ENCODE measurements at places on chromosomes 2 and 18. TPM values are rescaled to one million over a fixed set of nuclear protein-coding genes. Genes with fewer than 3 reads are reported as not detected.
A peak's percentile ranks its signal among the peaks of the same experiment; 100 is the strongest.

The SCYGR2 gene
- total RNA-seq, result not detected

The LIMS3 gene
- 0.23 TPM for total RNA-seq

The ALPI gene
- total RNA-seq, result not detected

The NT5C1B gene
- total RNA-seq, result not detected

The AMER3 gene
- not detected for total RNA-seq

The CD8A gene
- not detected for total RNA-seq

DNA sequence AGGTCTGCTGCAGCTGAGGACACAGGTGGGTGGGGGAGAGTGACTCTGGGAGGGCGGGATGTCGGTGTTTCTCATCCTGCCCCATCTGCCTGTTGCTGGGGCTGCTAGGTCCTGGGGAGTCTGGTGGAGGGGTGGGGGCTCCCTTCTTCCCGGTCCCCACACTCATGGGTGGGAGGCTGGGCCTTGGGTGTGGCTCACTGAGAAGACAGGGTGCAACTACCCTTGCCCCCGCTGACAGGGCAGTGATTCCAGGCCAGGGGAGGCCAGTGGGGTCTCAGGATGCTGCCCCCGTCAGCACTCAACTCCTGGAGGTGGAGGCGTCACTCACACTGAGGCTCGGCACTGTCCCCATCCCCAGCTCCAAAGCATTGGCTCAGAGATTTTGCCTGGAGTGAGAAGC lies 7.7 kb upstream of the NFATC1 start:
- no peak for DNase-seq

- DNase-seq, result no peak
Measured at GRCh38 chr18:39007031-39007902, 1441.7 kb upstream of the CELF4 start.

GRCh38 chr2:78147466-78147865 lies 625.3 kb upstream of the LRRTM4 start:
- no peak for DNase-seq

DNA sequence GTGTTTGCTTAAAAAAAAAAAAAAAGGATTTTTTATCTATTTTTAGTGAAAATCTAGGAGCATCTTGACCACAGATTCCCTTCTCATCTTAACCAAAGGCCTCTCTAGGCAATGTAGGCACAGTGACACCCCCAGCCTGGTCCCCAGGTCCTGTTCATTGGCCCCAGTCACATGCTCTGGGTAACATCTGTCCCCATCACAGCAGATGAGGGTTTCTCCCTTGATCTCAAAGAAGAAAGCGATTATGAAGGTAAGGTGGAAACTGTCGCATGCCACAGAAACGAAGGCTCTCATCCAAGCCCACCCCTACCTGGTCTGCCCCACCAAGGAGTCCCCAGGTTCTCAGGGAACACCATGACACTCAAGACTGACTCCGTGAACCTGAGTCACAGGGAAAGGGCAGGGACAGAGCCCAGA lies 4.7 kb downstream of the HS6ST1 start:
- DNase-seq, result no peak

DNA sequence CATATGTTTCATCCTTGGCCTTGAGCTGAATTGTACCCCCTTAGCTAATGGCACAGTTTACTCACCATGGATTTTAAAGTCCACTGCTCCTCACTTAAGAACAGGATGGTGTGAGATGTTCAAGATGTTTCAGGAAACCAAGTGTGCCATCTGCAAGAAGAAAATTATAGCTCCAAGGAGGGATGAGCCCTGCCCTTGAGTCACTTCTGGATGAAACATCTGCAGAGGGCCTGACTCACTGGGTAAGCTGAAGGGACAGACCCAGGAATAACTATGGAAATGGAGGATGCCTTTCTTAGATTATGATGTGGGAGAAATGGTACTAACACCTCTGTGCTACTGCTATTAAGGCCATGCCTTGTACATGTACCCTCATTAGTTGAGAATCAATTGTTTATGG lies 6.4 kb downstream of the MARS2 start:
- DNase-seq, result no peak

DNA sequence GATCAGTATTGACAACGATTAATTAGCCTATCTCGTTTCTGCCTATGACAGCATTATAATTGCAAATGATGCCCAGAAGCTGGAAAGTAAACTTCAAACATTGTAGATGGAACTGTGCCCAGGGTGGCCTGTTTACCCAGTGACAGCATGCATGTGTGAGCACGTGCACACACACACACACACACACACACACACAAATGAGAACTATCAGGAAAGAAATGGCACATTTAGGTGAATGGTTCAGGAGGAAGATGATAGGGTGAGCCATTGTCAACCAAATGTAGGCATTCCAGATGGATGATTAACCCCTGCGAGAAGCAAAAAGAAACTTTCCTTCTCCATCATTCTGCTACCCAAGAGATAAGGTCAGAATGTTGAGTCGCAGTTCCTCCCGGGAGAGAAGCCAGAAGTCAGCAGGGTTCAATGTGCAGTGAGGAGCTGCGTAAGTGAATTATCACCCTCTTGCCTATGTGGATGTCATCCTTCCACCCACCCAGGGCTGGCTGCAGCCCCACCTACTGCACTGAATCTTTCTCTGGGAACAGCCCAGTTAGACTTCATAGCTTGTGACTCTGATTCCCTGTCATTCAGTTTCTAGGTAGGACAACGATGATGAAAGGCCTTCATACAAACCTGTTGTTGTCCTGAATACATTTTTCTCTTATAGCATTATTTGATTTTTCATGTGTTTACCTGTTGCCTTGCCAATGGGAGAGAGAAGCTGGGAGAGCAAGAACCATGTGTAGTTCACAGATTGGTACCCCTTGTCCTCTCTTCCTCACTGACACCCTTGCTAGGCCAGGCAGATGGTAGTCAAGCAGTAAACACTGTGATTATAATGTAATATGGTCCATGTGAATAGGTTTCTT lies 3.5 kb upstream of the APOB start:
- DNase-seq, result peak; percentile 1

DNA sequence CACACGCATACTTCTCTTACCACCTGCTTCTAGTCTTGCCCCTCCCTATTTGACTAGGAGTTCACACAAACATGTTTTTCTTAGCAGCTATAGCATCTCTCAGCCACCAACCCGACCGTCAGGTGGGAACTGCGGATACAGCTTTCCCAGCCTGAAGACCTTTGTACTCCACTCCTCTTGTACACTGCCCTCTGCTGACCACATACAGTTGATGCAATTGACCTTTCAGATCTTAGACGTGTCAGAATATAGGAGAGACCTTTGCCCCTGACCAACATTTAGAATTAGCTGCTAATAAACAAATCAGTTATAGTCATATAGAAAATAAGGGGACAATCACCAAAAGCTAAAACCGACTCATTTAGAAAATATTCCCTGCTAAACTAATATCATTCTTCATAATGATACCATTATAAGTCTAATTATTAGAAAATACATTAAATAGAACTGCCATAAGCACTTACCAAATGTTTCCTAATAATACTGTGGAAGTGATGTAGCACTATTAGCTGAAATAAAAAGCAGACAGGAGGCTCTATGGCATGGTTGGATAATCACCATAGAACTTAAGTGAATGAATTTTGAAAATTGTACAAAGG lies 208.4 kb downstream of the RAD51AP2 start:
- peak; percentile 39 for DNase-seq
